ENCODE measurements at places on chromosomes 5 and 9.
A peak's percentile ranks its signal among the peaks of the same experiment; 100 is the strongest.

DNA sequence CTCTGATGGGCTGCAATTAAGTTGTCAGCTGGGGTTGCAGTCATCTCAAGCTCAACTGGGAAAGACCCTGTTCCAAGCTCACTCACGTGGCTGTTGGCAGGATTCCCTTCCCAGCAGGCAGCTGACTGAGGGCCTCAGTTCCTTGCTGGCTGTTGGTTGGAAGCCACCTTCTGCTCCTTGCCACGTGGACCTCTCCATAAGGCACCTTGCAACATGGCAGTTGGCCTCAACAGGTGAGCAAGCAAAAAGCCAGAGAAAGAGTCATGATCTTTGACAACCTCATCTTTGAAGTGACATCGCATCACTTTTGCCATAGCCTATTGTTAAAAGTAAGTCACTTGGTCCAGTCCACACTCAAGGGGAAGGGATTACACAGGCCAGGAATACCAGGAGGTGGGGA is 17.8 kb upstream of the PRELID2 start:
- DNase-seq: no peak

- DNase-seq: no peak
These were observed 4.4 kb upstream of the FOXE1 start for GRCh38 chr9:97848480-97849237.

DNA sequence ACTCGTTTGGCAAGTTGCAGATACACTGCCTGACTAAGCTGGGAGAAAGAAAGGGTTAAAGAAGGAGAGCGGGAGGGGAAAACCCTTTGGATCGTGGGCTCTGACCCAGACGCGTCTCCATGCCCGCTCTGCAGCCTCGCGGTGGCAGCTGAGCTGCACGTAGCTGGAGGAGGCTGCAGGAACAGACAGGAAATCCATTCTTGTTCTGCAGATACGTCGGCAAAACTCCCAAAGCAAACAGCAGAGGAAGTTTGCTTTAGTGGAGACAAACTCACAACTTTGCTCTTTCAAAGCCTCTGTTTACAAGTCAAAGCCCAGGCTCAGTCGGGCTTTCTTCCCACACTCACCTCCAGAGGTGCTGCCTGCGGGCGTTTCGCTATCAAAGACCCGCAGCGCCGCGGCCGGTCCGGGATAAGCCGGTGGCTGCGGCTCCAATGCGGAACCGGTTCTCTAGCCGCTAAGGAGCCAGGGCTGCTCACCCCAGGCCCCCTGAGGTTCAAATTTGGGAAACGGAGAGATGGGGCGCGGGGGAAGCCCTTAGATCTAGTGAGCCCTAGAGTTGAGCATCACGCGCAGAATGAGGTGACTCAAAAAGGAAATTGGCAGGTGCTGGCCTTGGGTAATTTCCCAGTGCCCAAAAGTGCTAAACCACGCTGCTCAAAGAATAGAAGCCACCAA is 60.7 kb downstream of the MAT2B start:
- DNase-seq: no peak

DNA sequence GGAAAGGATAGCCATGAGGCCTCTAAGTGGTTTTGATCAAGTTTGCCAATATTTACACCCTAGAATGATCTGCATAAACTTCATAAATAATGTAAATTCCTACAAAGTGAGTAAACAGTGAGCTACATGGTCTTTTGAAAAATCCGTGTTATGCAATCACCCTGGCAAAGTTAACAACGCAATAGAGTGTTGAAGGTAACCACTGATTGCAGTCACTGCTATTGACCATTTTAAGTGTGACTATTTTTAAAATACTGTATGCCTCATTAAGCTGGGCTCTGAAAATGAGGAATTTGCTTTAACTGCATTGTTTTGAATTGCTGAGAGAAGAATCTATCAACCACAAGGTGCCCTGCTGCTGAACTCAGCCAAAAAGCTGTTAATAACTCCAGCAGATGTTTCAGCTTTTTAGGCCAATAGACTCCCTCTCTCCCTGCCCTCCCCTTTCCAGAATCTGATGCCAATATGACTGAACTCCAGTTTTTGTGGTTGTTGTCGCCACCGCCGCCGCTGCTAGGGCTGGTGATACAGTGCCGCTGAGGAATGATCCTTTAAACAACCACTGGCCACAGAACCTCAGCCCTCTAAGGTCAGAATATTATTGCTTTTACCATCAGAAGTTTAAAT is 35.3 kb upstream of the SMARCA2 start:
- peak; percentile 67 for DNase-seq

DNA sequence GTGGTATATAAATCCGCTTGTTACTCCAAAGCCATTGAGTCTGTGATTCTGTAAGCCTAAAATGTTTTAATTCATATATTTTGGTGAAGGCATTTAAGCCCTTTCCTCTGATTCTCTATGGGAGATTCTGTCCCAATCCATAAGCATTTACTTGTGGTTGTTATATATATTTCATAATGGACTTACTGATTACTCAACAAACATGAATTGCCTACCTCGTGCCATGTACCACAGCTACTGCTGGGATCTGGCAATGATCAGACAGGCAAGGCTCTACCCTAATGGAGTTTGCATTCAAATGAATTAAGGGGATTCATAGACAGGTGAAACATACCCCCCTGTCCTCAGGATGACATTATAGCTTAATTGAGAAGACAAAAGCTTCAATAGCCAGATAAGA is 54.5 kb downstream of the C9orf152 start:
- no peak for DNase-seq

GRCh38 chr9:30851600-30851999 is 1532.8 kb upstream of the ACO1 start:
- DNase-seq: no peak

All from muscle of arm (tissue), 14 donors.